Stimulated activated CD4-positive, alpha-beta T cell treated with anti-CD3 and anti-CD28 coated beads, Interleukin-2, amount 100 ng/mL, for 24 hours (primary cell): ENCODE measurements at places on chromosomes 2 and 18.

- DNase-seq, result no peak
These were observed 112.8 kb upstream of the TMEFF2 start for GRCh38 chr2:192307530-192307929.

DNA sequence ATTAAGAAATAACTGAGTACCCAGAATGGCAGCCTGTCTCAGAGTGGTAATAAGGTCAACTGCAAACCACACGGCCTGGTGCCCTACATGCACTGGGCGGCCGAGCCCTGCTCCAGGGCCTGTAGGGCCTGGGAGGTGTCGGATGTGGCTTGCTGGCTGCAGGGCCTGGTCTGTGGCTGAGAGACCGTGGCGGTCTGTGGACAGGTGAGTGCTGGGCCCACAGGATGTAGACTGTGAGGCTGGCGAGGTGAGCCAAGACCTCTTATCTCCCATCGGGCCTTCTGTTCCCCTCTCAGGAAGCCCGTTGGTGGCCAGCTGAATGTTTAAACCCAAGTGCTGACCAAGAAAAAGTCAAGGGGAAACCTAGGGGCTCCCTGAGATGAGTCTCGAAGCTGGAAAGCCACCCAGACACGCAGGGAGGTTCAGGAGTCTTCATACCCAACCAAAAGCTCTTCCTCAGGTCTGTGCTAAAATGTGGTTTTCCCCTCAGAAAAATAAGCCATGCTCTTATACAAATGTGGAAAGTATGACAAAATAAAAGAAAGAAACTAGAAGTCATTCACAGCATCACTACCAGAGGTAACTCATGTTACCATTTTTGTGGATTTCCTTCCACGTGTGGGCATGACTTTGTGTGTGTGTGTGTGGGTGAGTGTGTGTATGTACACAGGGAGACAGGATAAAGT is 47.7 kb upstream of the CTDP1 start:
- DNase-seq, result no peak

DNA sequence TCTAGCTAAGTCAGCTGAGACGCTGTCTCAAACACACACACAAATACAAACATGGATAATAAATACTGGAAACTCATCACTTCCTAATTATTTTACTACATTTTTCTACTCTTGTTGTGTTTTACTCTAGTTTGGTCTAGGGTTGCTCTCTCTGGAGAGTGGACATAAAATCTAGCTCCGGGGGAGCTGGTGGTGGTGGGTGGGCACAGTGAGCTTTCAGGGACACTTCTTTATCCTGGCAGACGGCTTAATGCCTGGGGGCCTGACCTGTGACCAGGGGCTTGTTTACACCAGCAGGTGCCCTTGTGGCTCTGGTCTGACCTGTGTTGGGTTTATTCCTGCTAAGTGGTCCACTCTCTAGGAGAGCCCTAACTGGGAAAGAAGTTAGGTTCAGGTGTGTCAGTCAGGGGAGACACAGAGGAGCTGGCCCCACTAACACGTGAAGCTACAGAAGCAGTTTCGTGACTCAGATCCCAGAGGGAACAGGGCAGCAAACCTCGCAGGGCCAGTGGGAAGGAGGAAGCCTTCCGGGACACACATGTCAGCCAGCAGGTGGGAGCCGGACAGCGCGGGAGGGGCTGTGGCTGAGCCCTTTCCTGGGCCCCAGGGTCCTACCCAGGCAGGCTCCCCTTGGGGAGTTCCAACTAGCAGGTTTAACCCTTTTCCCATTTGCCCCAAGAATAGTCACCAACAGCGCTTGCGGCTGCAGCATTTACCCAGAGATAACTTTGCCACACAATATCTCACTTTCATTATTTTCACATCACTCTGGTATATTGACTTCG is 22.5 kb upstream of the BOK start:
- DNase-seq, result no peak

DNA sequence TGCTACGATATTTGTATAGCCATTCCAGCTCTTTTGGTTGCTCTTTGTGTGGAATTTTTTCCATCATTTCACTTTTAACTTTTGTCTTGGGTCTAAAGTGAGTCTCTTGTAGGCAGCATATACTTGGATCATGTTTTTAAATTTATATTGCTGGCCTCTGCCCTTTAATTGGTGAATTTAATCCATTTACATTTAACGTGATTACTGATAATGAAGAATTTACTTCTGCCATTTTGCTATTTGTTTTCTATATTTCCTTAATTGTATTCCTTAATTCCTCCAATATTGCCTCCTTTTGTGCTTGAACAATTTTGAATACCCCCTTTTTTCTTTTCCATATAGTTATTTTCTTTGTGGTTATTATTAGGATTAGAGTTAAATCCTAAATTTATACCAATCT is 21.0 kb upstream of the ADNP2 start:
- no peak for DNase-seq

GRCh38 chr2:97969081-97970067 is 26.4 kb downstream of the TMEM131 start:
- DNase-seq, result no peak
